ENCODE measurements at places on chromosomes 4 and X.

DNA sequence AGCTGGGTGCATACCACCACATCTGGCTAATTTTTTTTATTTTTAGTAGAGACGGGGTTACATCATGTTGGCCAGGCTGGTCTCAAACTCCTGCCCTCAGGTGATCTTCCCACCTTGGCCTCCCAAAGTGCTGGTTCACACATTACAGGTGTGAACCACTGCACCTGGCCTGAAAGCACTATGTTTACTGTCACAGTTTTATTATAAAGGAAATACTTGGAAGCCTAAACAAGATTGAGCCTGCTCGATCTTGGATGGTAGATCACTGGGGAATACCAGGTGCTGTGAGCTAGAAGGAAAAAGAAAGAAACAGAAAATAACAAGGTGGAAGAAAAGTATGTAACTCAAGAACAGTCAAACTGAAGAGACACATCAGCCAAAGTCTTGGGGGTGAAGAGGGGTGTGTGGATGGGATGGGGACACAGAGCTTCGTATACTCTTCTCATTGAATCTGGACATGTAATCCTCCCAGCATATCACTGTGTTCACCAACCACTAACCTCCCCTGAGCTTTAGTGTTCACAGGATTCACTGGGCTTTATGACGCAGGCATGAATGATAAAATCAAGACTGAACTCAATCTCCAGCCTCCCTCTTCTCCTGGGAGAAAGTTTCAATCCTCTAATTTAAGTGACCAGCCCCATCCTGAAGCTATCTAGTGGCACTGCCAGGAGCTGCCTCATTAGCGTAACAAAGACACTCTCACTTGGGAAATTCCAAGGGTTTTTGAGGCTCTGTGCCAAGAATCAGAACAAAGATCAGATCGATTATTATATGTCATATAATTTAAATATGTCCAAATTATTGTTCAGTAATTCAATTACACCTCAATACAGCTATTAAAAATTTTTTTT is 40.9 kb downstream of the PDS5A start:
- DNase-seq, result no peak

DNA sequence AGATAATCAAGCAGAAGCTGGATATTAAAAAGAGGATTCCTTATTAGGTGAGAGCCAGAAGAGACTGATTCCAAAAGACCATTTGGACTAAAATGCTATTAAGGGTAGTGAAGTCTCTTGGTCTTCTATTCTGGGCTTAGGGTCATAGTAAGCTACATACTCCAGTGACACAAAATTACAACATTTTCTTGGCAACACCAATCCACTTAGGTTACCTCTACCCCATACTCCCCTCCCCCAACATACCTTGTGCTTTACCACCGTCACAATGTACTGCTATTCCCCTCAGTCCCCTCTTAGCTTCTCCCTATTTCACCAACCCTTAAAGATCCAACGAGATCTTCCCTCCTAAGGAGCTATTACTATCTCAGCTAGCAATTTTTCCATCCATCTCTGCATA is 11.4 kb downstream of the RLIM start:
- no peak for DNase-seq

DNA sequence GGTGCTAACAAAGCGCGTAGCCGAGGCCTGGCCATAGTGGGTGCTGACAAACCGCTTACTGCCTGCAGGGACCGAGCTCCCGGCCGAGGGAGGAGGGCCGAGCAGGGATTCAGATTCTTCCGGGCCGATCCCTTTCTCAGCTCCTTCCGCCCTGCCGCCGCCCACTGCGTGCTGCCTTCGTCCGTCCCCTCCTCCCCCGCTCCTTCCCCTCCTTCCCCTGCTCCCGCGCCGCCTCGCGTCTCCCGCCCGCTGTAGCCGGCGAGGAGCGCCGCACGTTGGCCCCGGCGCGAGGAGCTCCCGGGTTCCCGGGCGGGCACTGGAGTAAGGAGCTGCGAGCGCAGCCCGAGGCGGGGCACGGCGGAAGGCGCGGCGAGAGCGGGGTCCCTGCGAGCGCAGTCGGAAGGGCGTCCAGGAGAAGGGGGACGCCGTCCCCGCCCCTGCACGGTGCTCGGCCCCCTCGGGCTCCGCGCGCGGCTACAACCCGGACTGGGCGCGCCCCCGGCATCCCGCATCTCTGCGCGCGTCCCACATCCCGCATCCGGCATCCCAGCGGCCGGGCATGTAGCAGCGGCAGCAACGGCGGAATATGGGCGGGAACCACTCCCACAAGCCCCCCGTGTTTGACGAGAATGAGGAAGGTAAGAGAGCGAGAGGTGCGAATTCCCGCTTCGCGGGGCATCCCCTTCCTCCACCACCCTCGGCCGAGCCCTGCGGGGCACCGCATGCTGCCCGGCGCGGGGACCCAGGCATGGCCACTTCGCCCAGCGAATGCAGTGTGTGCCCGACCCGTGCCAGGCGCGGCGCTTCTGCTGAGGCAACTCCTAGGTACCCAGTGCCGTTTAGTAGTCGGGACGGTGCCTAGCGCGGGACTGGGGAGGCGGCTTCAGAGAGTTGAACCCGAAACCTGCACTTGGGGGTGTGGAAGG is at the start of gene STK32B:
Gene STK32B (plus strand): TSS at position 203 of the 926 bp plus-strand sequence.
- peak; percentile 43 for DNase-seq

DNA sequence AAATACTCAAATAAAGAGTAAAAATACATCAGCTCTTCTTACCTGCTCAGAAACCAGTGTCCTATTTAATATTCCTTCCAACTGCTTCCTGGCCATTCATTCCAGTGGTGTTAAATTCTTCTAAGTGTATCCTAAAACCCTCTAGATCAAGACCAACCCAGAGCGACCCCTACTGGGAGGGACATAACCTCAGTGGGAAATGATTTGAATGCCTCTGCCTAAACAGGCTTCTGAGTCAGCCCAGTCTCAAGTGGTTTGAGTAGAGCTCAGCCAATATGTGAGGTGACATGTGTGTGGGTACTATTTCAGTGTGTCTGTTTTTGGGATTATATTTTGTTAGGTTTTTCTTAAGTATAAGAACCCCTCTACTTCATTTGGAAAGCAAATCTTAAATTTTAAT is 133.6 kb upstream of the ARHGEF9 start:
- no peak for DNase-seq

- DNase-seq, result no peak
These were observed 81.7 kb downstream of the RELL1 start for GRCh38 chr4:37604461-37604860.

DNA sequence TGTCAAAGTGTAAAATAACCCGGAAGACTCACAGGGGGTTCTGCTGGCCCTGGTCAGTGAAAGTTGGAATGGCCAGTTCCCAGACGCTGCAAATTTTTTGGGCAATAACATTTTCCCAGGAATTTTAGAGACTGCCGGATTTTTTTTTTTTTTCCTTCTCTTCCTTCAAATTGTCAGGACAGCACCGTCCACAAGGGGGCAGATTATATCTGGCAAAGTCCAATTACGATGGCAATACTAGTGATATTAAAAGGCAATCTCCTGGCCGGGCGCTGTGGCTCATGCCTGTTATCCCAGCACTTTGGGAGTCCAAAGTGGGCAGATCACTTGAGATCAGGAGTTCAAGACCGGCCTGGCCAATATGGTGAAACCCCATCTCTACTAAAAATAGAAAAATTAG is 20.5 kb downstream of the SLC25A5 start:
- no peak for DNase-seq

GRCh38 chr4:153936121-153936520 is 147.2 kb upstream of the SFRP2 start:
- DNase-seq, result no peak

DNA sequence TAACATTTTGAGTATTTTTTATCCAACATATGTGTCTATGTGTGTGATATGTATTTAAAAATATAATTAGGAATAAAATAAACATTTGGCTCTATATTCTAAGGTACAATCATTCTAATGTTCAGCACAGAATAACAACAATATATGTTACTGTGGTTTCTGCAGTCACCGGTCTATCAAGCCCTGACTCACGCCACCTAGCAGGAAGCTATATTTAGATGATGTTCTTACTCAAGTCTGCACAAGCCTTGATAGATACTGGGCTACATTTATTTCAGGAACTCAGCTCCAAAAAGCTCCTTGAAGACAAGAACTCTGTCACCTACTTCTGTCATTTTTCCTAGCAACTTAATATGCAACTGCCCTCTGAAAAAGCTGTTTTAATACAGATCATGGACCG is 152.0 kb upstream of the FTHL17 start:
- no peak for DNase-seq

DNA sequence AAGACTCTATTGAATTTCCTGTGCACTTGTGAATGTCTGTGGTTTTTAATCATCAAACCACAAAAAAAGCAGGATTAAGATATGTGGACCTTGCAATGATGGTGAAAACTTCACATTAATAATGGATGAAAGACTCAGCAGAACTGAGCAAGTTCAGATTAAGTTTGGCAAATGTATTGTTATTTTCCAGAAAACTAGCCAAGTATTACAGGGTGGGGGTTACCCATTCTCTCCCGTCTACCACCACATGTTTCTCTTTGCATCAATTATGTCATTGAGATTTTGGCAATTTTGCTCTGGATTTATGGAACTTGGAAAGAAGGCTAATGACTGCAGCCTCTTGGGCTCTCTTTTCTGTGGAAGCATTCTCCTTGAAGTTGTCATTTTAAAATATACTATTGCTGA is 577.1 kb downstream of the ANKRD50 start:
- DNase-seq, result no peak

DNA sequence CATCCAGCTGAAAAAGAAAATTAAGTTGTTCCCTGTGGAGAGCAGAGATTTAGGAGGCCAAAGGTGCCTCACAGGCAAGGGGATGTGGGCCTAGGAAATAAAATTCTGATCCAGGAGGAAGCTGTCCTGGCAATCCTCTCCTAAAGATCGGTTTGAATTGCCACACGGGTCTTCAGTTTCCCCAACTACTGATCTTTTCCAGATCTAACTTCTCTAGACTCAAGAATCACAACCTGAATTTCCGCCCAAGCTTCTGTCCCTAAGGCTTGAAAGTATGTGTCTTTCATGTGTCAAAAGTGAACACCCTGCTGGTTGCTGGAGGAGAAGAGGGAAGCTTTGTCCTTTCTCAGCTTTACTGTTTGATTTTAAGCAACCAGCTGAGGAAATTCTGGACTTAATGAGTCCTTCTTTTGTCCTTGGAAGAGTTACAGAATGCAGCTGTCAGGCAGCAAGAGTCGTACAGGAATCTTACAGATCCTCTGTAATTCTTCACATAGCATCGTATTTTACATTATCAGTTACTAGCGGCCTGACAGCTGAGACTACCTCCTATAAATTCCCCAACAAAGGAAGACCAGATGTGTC is 93.8 kb downstream of the INPP4B start:
- DNase-seq, result peak; percentile 20

- no peak for DNase-seq
These were observed 1489.8 kb downstream of the STIM2 start for GRCh38 chr4:28350485-28350884.

DNA sequence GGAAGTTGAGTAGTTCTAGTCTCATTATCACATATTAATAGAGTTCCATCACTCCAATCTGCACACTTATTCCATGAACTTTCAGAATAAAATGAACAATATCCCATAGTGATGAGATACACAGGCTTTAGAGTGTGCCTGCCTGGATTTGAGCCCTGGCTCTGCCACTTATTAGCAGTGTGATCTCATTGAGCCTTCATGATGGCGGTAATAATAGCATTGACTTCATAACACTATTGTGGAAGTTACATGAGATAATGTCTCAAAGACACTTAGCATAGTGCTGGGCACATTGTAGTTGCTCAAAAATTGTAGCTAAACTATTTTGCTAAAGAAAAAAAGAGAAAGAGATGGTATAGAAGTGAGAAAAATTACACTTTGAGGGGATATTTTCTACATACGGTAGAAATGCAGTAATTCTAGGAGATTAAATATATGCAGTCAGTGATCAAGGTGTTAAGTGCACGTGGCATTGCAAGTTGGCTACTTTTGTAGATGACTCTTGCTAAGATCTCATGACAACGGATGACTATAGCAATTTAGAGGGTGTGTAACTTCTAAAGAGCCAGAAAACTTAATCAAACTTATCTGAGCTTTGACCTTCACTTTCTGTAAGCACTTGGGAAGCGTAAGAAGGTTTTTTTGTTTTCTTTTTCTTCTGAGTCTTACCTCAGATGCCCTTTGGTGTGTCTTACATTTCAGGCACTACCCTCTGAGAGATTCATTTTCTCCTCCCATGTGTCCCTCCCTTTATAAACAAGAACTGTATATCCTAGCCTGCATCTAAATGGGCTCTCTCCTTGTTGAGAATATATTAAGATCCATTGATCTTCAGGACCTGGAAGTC is 380.6 kb upstream of the NR3C2 start:
- no peak for DNase-seq

GRCh38 chrX:23369027-23369426 is 34.4 kb downstream of the PTCHD1 start:
- no peak for DNase-seq

DNA sequence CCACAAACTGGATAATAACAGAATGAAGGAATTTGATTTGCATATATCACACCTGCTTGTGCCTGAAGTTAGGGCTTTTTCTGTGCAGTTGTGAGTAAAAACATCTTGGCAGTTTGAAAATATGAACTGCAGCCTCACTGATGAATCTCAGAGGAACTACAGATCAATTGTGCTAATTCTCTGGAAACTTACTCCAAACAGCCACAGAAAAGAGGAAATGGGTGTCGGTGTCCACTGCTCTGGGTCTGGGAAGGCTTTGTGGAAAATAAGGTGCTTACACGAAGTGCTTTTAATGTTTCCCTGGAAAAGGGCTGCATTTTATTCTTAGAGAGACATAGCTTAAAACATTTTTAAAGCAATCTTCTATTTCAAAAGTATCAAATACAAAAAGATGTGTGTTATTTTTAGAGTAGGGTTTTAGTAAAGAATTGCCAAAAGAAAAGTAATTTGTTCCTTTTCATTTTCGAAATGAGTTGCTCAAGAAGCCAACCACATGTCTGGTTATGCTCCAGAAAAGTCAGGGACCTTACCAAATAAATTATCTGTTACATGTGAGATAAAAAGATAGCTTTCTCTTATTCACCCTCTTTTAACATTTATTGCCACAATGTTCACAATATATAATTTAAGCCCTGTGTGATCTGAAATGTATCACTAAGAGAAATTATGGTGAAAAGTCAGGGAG is 240.1 kb downstream of the FRAS1 start:
- DNase-seq, result no peak

DNA sequence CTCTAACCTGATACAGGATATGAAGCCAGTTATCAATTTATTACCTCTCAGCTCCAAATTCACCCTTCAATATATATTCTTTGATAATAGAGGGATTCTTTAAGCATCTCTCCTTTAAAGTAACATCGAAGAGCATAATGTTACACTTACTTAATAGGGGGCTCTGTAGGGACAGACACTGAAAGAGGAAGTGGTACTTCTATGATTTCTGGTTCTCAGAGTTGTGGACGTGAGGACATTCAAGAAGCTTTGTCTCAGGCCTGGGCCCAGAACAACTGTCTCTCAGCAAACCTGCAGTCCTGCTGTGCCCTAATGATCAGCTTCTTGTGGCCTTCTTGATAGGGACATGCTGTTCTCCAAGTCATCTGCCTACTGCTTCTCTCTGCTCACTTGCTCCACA is 4.2 kb upstream of the ZXDB start:
- DNase-seq, result no peak
